ENCODE measurements at places on chromosomes 3 and 15.

GRCh38 chr3:52299247-52299878 is 11.7 kb downstream of the GLYCTK start:
- DNase-seq, result no peak

DNA sequence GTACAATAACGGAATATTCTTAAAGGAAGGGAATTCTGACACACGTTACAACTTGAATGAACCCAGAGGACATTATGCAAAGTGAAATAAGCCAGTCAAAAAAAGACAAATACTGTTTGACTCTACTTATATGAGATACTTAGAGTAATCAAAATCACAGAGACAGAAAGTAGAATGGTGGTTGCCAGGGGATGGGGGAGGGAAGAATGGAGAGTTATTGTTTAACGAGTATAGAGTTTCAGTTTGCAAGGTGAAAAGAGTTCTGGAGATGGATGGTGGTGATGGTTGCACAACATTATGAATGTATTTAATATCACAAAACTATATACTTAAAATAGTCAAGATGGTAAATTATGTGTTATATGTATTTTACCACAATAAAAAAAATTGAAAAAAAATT is 112.9 kb upstream of the ARHGEF3 start:
- no peak for DNase-seq

- DNase-seq, result no peak
Observed at GRCh38 chr3:129699199-129699598, 92.7 kb upstream of the PLXND1 start.

DNA sequence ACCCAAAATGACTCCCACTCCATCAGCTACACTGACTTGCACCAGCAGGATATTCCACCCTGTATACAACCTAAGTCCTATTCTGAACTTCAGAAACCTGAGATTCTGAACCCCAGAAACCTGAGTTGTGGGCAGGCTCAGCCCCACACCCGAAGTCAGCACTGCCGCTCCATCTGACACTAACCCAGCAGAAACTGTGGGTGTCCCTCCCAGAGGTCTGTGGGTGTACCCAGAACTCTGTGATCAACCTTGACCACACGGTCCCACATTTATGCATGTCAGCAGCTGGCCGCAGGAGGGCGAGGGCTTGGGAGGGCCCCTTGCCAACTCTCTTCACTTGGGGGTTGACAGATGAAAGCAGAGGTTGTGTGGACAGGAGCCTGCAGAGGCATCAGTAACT is 9.3 kb downstream of the OXTR start:
- no peak for DNase-seq

GRCh38 chr3:139547666-139548065 is 8.1 kb upstream of the RBP1 start:
- no peak for DNase-seq

DNA sequence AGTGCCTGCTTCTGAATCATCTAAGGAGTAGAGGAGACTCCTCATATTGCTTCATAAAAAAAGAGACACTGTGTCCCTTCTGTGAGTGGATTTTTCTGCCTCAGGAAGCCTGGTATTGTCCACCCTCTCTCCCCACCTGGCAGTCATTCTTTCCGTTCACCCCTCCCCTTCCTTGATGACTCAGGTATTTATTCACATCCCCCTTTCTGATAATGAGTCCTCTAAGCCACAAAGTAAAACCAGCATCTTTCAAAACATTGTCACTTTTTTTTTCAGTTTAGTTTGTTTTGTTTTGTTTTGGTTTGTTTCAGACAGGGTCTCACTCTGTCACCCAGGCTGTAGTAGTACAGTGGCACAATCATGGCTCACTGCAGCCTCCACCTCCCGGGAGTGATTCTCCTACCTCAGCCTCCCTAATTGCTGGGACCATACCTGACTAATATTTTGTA is 65.2 kb upstream of the UBE2E1 start:
- peak; percentile 85 for DNase-seq

- DNase-seq, result no peak
Observed at GRCh38 chr3:187930021-187930420, 184.8 kb upstream of the BCL6 start.

- DNase-seq, result peak; percentile 49
Observed at GRCh38 chr15:49686599-49686998, 65.8 kb downstream of the DTWD1 start.

- no peak for DNase-seq
Observed at GRCh38 chr3:52829906-52830463, 487 bp downstream of the ITIH4 start.

DNA sequence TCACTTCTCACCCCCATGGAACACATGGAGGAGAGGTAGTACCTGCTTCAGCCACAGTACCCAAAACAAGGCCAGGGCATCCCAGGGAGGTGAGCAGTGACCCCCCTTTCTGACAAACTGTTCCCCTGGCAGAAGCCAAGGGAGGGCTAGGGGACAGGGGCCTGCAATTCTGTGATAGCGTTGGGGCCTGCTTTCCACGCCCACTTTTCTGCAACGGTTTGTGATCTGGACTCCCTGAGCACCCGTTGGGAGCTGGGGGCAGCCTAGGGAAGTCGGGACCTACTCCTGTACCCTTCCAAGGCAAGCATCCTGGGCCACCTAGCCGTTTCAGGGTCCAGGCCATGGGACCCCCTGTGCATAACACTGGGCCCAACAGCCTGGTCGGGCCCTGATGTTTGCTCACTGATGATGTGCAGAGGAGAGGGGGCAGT is 996 bp upstream of the DNAJA4 start:
- DNase-seq, result no peak

GRCh38 chr3:123320221-123320620 is 118.5 kb downstream of the SEC22A start:
- no peak for DNase-seq

GRCh38 chr15:87680208-87680607 is 576.3 kb downstream of the NTRK3 start:
- no peak for DNase-seq

DNA sequence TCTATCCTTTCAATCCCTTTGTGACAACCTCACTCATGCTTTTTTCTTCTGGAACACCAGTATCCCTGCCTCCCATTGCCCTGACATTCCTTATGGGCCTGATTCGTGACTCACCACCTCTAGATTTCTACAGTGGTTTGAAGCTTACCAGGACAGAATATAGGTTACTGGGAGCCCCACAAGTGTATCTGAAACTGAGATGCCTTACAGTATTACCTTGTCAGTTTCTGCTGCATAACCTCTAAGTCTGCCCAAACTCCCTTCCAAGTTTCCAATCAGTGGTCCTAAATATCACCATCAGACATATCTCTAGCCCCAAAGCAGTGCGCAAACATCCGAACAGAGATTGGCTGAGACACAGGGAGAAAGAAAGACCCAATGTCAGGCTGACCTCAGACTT is 5.6 kb downstream of the CPB1 start:
- no peak for DNase-seq

DNA sequence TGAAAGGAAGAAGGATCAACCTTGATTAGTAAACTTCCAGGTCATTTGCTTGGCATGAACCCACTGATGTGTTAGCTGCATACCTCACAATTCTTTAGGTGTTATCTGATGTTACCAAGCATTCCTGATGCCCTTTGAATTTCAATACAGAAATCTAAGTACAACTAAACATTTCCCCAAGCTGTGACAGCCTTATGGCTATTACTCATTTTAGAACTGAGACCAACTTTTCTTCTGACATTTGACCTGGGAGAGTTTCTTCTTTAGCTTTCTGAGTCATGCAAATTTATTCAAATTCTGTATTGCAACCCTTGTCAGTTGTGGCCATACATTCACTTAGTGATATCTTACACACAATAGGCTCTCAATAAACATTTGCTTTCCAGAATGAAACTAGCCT is 124.3 kb downstream of the TIGIT start:
- DNase-seq, result no peak

DNA sequence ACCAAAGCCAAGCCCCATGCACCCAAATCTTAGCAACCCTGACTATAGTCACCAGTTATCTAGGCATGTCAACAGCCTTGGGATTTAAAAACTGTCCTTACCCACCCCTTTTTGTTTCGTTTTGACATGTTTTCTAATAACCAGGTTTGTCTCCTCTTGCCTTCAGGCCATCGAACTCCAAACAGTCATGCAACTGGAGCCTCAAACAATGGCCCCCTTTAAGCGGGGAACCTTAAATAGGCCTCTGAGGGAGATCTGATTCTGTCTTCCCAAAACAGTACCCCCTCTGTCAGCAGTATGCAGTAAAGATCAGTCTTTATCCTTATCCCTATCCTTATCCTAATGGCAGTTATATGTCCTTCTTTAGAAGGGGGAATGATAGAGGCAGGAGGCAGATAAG is 105.7 kb downstream of the DPH6 start:
- DNase-seq, result no peak

DNA sequence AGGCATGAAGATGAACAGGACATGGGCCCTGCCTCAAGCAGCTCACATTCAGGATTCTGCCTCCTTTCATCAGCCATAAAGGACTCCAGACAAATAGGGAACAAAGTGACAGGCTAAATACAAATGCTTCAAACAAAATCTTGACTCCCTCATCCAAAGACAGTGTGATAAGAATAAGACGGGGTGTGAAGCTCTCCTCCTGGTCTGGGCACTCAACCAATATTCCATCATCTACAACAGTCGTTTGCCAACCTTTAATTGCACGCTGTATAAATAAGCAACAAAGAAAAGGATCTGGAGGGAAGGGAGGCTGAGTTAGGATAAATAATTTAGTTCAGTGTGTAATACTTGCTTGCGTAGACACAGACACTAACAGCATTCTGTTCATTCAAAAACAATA is 5.4 kb downstream of the CCDC54 start:
- DNase-seq, result no peak

DNA sequence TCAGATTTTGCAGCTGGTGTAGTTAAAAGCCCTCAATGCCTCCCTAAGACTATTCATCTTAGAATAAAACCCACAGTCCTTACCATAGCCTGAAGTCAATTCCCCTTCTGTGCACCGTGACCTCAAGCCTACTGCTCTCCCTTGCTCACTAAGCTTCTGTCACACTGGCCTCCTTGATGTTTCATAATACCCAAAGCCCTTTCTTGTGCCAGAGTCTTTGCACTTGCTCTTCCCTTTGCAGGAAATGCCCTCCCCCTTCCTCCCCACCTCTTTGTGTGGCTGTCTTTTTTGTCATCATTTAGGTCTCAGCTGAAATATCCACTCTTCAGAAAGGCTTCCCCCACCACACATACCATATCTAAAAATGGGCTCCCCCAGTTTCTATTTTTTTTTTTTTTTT is 4.2 kb upstream of the PLEKHO2 start:
- DNase-seq, result no peak

DNA sequence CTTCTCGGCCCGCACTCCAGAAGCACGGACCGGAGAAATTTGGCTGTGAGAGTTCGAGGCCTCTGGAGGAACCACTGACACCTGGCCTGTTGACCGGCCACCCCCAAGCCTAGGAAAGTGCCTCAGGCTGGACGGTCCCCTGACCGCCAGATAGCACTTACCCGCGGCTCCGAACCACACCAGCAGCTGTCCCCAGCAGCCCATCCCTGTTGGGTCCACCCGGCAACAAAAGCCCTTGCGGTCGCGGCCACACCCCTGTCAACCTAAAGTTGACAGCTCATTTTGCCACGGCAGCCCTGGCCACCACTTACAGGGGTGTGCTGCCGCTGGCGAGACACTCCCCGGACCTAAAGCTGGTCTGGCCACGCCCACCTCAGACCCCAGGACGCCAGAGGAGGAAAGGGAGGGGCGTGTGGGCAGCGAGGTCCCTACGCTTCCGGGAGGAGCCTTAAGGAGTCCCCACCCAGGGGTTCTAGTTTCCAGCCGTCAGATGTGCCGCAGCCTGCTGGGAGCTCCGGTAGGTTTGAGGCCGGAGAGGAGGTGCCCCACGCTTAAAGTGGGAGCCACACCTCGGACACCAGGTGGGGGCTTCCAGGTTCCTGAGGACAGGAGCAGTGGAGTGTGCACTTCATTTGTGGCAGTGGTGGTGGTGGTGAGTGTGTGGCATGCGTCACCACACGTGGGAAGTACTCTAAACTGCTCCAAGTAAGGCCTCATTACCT is at the start of gene LTK:
LTK (minus strand) TSS at position 322 of the 722 bp plus-strand sequence; CDS start at position 204, 118 bp downstream.
- DNase-seq, result no peak

- DNase-seq, result no peak
Observed at GRCh38 chr3:71095511-71096291, 487.8 kb downstream of the FOXP1 start.

DNA sequence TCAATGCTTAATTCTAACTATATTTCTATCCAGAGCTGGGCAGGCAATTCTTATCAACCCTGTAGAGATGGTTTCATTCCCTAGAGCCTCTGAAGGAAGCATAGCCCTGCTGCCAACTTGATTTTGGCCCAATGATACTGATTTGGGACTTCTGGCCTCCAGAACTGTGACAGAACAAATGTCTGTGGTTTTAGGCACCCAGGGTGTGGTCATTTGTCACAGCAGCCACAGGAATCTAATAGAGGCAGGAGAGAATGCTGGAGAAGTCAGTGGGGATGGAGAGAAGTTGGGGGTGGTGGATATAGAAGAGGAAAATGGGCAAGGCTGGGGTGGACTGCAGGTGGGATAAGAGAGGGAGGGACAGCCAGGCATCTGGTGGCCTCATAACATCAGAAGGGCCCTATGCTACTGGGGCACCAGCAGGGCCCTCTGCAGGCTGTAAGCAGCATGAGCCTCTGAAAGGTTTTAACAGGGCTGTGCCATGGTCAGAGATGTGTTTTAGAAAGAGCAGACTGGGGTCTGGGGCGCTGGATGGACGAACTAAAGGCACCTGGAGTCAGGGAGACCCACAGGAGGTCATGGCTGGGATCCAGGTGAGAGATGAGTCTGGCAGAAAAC is 19.8 kb downstream of the MRPS11 start:
- no peak for DNase-seq

DNA sequence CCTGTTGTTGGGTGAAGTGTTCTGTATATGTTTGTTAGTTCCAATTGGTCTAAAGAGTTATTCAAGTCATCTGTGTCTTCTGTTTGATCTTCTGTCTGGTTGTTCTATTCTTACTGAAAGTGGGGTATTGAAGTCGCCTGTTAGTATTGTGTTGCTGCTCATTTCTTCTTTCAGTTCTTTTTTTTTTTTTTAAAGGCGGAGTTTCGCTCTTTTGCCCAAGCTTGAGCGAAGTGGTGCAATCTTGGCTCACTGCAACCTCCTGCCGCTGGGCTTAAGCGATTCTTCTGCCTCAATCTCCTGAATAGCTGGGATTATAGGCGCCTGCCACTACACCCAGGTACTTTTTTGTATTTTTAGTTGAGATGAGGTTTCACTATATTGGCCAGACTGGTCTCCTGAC is 23.5 kb downstream of the PFN2 start:
- DNase-seq, result no peak

DNA sequence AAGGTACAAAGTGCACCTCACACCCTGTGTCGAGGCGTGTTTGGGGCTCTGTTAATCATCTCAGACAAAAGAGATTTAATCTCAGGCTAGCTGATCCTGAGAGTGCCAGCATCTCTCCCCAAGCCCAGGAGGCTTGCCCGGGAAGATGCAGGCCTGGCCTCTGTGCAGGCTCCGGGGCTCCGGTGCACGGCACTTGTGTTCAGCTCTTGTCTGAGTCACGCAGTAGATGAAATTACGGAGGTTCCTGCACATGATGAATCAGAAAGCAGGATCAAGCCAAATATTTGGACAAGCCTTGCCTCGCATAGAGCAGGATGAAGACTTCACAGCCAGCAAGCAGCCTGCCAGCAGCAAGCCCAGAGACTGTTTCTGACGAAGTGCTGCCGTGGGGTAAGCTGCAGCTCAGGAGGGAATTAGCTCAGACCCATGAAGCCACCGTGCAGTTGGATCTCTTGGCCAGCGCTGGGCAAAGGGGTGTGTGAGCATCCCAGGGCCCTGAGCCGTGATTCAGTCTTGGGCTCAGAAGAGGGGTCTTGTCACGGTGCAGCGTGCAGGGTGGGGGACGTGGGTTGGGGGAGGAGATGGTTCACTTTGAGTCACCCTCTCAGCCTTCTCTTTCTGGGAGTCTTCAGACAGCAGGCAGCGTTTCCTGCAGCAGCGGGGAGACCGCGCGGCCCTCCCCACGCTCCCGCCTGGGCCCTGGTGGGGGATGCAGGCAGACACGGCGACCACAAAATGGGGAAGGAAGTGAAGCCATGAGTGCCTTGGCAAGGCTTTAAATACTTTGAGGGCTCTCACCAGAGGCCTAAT is 89.2 kb upstream of the MEF2A start:
- DNase-seq, result peak; percentile 98

Data from cardiac fibroblast (primary cell).